Activated T-helper 1 cell treated with anti-CD3 and anti-CD28 coated beads, Interleukin-2, amount 50 U/mL, for 16 hours (primary cell): ENCODE measurements at places on chromosomes 3 and 15.

DNA sequence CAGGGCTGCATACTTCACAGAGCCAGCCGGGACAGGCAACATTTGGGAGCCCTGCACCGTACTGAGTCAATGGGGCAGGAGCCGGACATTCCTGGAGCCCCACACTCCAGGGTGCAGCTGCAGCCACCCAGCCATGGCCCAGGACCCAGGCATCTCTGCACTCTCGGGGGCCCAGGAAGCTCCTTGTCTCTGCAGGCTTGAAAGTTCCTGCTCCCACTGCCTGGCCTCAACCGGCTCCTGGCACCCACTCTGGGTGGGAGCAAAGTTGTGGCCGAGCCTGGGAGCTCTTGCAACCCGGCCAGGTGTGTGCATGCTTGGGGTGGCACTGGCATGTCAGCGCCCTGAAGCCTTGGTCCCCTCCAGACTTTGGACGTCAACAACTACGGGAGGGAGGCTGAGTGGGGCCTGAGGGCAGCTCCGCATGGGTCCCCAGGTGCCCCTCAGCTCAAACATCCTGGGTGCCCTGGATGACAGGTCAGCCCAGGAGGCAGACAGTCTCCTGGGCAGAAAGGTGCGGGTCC, 833.5 kb upstream of the CADM2 start:
- DNase-seq: no peak

GRCh38 chr15:64856429-64857145, 14.9 kb downstream of the PLEKHO2 start:
- no peak for DNase-seq

- DNase-seq: no peak
These were observed 604.8 kb downstream of the MECOM start for GRCh38 chr3:169058681-169059080.

GRCh38 chr3:148075771-148076716, 621.7 kb upstream of the AGTR1 start:
- DNase-seq: no peak

- no peak for DNase-seq
These were observed 37.6 kb upstream of the DUSP7 start for GRCh38 chr3:52093756-52094545.

GRCh38 chr3:72697717-72698116, 150.5 kb downstream of the SHQ1 start:
- DNase-seq: no peak

DNA sequence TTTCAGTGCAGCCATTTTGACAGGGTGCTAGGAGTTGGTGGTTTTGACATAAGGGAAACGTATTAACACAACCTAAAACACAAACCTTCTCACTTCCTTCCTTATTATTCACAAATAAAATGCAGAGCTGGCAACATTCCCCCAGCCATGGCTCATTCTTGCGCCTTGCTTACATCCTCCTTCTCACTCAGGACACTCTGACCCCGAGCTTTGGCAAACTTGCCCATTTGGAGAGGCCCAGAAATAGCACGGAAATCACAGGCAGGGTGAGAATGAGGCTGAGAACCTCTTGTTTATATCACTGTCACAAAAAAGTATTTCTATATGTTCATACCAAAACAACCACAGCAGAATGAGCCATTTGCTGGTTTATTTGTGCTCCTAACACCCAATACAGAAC, 244.3 kb downstream of the NTRK3 start:
- no peak for DNase-seq

- no peak for DNase-seq
These were observed 121.3 kb upstream of the WNT7A start for GRCh38 chr3:14001136-14001535.

DNA sequence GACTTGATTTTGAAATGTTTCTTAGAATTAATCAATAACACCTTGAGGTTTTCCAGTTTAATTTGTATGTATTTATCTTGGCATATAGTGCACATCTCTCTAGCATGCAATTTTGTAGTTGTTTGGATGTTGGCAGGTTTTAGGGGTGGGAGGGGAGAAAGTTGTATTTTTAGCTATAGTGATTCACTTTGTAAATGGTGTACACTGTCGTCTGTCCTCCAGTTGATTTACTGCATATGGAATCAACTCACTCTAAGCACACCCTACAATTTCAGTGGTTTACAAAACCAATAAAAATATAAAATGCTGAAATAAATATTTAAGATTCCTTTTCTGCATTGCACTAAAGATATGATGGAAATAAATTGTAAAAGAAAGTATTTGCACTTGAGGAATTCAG, 199.1 kb downstream of the CDIN1 start:
- DNase-seq: no peak

GRCh38 chr15:88376574-88377174, 90.5 kb downstream of the MRPL46 start:
- no peak for DNase-seq

DNA sequence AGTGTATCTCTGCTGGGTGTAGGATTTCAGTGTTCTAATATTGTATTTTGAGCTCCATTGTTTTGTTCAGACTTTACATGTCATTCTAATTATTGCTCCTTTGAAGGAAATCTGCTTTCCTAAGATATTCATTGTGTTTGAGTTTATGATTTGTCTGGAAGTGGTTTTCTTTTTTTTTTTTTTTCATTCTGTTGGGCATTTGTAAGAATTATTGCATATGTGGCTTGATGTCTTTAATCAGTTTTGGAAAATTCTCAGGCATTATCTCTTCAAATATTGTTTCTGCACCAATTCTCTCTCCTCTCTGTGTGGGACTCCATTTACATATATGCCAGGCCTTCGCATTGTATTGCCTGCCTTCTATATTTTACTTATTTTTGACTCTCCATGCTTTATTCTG, 65.8 kb upstream of the RNU6-1 start:
- no peak for DNase-seq

DNA sequence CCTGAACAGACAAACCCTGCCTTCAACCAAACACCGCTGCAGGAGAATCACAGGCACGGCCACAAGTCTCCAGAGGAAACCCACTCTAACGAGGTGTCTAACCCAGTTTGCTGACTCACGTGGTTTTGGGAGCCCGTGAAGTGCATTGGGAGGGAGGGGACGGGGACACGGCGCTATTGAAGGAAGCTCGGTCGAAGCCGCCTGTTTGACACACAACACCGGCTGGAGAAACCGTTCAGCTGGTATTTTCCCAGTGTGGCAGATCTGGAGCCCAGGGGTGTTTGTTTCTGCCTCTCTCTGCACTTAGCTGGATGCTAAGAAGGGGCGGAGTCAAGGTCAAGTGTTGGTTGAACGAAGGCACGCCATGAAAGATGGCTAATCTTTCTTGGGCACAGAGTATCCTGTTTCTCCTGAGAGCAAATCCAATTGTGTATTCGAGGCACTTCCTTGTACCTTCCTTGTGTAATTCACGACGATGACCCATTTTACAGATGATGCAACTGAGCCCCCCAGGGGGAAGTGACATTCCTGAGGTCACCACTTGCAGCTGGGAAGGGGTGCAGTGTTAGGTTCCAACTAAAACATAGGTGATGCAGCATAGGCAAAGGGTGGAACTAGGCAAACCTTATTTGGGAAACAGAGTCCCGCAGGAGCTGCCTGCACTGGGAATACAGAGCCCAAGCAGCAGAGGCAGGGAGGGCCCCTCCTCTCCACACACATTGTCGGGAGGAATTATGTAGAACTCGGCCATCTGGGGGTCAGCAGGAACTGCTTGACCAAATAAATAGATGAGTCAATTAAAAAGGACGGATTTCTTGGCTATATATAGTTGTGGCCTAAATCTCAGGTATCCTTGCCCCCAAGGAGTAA, 22.5 kb downstream of the SLC6A6 start:
- peak; percentile 22 for DNase-seq

GRCh38 chr3:2853651-2854050, 256.5 kb downstream of the IL5RA start:
- DNase-seq: no peak

DNA sequence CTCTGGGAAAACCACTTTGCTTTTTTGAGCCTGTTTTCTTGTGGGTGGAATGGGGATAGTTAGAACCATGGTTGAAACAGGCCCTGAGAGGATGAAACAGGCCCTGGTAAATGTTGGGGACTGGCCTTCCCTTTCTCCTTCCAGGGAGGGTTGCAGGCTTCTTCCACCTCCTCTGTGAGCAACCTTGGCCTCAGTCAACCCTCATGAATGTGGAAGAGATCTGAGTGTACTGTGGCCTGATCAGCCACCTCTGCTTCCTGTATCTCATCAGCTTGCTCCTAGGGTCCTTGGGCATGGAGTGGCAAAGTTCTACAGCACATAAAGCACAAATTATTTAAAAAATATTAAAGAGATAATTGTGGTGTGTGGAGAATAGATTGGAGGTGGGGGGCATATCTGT, 17.6 kb upstream of the TRH start:
- DNase-seq: no peak

DNA sequence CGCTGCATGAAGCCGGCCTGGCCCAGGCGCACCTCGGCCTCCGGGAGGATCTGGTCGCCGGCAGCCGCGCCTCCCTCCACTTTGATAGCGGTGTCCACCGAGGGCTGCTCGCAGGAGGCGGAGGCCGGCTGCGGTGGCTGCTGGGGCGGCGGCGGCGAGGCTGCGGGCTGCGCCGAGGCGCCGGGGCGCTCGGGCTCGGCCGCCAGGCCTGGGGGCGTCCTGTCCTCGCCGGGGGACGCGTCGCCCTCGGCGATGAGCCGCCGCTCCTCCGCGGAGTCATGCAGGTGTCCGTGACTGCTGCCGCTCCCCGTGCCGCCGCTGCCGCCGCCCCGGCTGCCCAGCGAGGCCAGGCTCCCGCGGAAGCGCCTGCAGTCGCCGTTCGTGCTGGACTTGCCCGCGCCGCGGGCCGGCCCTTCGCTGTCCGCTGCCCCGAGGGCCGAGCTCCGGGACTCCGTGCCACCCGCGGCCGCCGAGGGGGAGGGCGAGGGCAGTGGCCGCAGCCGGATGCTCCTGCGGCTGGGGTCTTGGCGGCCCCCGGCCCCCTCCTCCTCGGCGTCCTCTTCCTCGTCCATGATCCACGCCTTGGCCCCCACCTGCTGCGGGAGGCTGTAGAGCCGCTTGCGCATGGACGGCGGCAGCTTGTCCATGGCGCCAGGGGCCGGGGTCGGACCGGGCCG, 996 bp downstream of the HCN4 start:
- DNase-seq: no peak

- no peak for DNase-seq
These were observed 19.6 kb downstream of the PLXNA1 start for GRCh38 chr3:127002195-127003174.

DNA sequence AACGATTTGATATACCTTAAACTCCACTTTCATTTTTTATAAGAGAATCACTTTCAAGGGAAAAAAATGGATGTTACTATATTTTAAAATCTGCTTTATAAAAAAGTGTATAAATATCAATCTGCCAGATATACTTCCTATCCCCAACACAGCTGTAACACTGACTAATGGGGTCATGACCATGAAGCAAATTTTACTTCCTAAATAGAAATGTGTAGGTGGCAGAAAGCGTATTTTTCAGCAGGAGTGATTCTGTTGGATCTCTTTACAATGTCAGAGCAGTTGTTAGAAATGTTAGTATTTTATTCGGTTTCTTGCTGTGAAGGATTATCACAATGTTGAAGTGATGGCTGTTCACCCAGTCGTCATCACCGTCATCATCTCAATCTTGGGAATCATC, 5.5 kb upstream of the C15orf40 start:
- no peak for DNase-seq

DNA sequence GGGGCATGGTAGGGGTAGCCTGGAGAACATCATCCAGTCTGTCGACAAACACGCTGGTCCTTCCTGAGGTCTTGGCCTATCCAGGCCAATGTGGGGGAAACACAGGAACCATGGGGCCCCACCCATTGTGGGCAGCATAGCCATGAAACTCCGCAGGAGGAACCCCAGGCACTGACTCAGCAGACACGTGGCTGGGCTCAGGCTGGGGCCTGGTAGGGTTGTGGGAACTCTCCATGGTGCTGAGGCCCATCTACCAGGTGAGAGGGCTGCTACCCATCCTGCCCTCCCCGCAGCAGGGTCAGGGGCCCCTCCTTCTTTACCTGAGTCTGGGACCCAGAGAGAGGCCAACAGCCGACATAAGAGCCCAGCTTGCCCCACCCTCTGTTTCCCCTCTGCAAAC, 22.6 kb upstream of the CACNA2D2 start:
- DNase-seq: no peak

DNA sequence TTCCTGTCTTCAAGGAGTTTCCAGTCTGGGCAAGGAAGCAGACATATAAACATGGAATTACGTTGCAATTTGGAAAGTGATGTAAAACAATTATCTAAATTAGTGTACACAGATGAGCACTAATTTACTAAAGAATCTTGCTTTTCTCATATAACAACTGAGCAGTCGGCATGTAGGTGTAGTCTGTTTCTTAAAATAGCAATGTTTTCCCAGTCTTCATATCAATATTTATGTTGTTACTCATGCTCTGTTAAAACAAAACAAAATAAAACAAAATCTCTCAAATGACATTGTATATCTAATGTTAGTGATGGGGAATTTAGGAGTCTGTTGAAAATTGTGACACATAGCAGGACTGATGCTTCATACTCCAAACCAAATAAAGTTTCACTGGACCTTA, 75.6 kb downstream of the SAMMSON start:
- no peak for DNase-seq

DNA sequence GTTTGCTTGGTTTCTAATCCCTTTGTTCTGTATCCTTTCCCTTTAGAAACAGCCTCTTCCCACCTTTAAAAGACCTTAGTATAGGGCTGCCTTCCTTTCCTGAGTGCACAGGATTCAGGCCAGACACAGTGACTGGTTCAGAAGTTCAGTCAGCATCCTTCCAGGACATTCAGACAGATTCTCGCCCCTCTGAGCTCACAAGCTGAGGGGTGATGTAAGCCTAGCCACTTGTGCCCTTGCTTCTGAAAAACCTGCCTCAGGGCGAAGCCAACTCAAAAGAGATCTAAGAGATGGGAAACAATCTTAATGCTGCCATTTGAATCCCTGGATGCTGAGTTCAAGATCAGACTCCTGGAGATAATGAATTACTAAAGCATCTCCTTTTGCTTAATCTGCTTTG, 6.7 kb upstream of the NSMCE3 start:
- no peak for DNase-seq

DNA sequence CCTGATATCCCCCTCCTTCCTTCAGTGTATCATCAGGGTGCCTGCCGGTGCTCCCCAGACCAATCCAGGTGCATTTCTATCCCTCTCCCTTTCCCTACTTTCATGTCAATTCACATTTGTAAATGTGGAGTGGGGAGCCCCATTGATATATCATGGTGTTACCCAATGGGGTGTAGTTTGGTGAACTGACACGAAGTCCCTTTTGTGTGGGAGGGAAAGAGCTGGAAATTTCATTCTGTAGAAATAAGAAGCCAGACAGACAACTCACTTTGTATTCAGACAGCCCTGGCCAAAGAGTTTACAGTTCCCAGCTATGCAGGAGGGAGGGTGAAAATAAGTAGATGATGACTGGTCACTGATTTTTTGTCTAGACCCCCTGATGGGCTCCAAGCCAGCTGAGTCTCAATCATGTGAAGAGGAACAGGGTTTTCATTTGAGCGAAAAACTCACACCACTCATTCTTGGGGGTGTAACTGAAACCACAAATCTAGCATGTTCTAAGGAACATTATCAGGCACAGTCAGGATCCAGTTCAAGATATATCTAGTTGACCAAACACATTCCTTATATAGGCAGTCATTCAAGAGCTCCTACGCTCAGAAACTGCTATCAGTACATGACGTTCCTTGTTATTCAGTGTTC, 58.9 kb downstream of the LMCD1 start:
- DNase-seq: no peak

GRCh38 chr3:110341047-110341446, 730.6 kb upstream of the NECTIN3 start:
- DNase-seq: no peak

GRCh38 chr3:25427942-25428788, at the start of gene RARB:
RARB (plus strand) TSS chr3:25428263; CDS start chr3:25428732, 469 bp downstream.
- DNase-seq: no peak

GRCh38 chr3:27134171-27134796, 234.9 kb downstream of the NEK10 start:
- peak; percentile 34 for DNase-seq
